ENCODE measurements at places on chromosomes 1 and 21.

DNA sequence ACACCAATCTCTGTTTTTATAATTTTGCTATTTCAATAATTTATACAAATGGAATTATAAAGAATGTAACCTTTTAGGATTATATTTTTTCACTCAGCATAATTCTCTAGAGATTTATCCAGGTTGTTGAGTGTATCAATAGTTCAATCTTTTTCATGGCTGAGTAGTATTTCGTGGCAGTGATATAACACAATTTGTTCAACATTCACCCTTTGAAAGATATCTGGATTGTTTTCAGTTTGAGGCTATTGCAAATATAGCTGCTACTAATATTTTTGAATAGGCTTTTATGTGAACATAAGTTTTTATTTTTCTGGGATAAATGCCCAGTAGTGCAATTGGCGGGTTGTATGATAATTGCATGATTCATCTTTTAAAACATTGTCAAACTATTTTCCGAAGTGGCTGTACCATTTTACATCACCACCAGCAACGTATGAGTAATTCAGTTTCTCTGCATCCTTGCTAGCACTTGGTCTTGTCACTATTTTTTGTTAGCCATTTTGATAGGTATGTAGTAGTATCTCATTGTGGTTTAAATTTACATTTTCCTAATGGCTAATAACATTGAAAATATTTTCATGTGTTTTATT, 55.6 kb upstream of the ABCD3 start:
- DNase-seq = no peak

- DNase-seq = no peak
Observed at GRCh38 chr1:109717729-109718128, 5.7 kb downstream of the GSTM5 start.

GRCh38 chr1:165352442-165353293, 3.8 kb downstream of the LMX1A start:
- DNase-seq = no peak

DNA sequence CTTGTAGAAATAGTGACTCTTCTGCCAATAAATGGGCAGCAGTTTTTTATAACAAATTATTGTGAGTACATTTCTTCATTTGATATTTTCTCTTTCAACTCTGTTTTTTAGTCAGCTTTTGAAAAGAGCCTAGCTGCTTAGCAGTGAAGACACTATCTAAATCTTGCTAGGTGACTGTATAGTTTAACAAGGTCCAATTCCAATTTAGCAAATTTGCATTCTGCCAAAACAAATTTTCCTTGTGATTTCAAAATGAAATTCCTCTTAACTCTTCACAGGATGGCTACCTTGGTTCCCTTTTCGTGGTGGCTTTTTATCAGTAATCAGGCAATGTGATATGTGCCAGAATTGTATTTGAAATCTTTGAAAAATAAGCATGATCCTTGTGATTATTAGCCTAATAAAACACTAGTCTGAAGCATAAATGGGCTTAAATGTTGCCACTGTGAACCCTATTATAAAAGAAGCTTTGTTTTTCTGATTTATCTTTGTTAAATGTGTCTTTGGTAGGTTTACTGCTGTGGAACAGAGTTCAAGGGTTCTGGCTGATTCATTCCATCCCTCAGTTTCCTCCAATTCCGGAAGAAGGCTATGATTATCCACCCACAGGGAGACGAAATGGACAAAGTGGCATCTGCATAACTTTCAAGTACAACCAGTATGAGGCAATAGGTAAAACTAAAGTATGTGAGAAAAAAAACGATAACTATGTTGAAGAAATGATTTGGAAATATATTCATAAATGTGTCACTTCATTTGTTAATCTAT, 12.2 kb downstream of the DNASE2B start:
- no peak for DNase-seq

DNA sequence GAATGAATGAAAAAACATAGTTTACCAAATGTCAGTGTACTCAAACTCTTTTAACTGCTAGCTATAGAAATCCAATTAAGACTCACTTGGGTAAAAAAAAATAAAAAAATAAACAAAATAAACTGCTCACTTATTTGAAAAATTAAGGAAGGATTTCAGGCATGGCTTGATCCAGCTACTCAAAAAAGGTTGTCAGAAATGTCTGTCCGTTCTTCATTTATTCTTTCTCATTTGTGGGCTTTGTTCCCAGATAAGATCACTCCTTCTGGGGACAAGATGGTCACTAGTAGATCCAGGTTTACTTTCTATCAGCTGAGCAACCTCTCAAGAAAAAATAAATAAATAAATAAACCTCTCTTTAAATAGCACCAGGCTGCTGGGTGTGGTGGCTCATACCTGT, 26.1 kb upstream of the PAXBP1 start:
- no peak for DNase-seq

DNA sequence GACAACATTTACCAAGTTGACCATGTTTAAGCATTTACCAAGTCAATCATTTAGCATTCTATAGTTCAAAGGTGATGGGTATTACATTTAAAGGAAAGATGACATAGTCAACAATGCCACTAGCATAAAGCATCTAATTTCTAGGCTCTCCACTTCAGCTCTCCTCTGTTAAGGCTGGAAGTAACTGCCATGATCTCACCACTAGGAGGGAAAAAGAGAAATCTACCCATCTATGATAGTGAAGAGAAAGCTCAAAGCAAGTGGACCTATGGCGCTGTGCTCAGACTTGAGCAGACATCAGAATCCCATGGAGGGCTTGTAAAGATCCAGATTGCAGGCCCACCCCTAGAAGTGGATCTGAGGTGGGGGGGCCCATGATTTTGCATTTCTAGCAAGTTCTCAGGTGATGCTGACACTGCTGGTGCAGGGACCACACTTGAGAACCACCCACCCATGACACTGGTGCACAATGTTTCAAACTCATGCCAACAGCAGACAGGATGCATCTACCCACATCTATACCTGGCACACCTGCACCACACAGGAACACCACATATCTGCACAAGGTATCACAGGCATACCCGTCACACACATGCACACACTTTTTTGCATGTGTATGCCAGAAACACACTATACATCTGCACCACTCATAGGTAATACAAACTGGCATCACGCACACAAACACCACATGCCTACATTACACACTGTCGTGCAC, 392.9 kb upstream of the RUNX1 start:
- no peak for DNase-seq

DNA sequence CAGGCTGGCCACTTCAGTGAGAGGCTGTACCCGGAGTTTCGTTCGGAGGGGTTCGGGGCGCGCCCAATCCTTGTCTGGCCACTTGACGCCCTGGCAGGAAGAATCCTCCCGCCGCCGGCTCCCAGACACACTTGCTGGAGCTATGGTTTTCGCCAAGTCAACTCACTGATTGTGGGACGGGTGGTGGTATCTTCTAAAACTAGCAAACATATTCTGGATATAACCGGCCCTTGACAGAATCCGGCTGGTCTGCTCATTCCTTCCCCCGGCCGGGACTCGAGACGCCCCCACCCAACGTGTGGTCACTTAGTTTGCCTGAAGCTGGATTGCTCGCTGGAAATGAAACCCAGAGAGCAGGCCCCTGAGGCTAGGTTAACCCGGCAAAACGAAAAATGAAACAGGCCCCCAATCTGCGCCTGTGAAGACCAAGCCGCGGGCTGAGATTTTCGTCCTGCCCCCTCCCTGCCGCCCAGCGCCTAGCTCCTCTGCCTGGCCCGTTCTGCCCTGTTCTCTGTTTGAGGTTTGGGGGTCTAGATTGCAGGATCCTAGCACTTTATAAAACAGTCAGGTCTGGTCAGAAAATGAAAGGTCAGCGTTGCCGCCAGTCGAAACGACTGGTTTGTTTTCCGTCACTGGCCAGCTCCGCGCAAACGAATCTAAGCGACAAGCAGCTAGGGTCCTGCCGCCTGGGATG, 4.6 kb downstream of the GFI1 start:
- no peak for DNase-seq

- DNase-seq = no peak
Observed at GRCh38 chr1:210372491-210372890, 43.8 kb downstream of the HHAT start.

GRCh38 chr1:92538048-92538412, 51.3 kb upstream of the GFI1 start:
- DNase-seq = no peak

- DNase-seq = no peak
Observed at GRCh38 chr1:244042293-244042692, 8.8 kb upstream of the ZBTB18 start.

GRCh38 chr1:238639861-238640260, 746.5 kb upstream of the CHRM3 start:
- no peak for DNase-seq

DNA sequence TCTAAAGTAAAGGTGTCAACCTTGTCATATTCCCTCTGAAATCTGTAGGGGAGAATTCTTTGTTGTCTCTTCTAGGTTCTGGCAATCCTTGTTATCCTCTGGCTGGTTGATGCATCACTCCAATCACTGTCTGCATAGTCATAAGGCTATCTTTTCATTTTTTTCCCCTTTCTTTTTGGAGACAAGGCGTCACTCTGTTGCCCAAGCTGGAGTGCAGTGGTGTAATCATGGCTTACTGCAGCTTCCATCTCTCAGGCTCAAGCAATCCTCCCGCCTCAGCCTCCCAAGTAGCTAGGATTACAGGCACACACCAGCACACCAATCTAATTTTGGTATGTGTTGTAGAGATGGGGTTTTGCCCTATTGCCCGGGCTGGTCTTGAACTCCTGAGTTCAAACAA, 12.9 kb downstream of the DPYD start:
- no peak for DNase-seq

All from stimulated activated CD8-positive, alpha-beta memory T cell treated with anti-CD3 and anti-CD28 coated beads, Interleukin-7, amount 100 ng/mL, for 1 hour (primary cell).